ENCODE measurements at places on chromosomes 3 and 15. TPM values are rescaled to one million over a fixed set of nuclear protein-coding genes. Genes with fewer than 3 reads are reported as not detected.

DNA sequence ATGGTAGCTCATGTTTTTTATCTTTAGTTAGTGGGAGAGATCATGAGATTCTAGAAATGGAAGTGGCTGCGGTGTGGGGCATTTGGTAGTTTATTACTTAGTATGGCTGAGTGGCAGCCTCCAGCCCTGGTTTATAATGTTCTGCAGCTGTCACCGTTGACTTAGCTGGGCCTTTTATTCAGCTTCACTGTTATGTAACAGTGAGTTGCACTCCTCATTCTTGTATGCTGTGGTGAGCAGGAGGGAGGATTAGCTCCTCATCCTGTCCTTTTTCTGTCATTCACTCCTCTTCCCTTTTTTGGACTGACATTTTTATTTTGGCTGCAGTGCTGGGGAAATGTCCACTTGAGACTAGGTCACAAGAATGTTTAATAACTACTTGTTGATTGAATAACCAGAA lies 29.5 kb downstream of the RAD54L2 start:
- DNase-seq: no peak

DNA sequence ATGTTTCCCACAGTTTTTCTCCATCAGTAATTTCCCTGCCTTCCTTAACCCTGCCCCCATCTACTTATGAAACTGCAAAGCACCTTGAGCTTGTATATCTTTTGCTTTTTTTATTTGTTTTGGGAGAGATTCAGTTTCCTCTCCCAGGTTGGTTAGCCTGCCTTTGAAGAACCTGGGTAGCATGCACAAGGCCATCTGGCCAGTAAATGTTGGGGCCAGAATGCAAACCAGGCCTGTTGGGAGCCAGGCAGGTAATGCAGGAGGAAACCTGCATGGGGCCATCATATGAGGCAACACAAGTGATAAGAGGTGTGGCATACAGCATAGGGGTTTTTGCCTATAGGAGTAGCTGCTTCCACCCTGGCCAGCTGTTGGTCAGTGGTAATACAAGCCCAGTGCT lies 17.7 kb downstream of the SYNPR start:
- DNase-seq: no peak

GRCh38 chr3:126983276-126983652 lies 349 bp downstream of the PLXNA1 start:
- DNase-seq: no peak

DNA sequence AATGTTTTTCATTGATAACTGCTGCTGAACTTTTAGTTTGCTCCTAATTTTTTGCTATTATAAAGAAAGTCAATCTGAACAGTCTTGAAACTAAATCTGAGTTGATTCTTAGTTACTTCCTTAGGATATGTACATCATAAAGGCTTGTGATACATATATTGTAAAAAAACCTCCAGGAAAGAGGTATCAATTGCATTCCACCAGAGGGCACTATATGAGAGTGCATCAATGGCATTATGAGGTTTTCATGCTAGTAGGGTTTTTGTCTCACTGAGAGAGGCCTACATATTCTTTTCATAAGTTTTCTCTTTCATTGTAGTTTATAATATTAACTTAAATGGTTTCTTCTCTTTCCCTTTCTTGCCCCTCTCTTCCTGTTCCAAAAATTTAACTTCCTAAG lies 46.9 kb downstream of the PIK3R4 start:
- DNase-seq: no peak

DNA sequence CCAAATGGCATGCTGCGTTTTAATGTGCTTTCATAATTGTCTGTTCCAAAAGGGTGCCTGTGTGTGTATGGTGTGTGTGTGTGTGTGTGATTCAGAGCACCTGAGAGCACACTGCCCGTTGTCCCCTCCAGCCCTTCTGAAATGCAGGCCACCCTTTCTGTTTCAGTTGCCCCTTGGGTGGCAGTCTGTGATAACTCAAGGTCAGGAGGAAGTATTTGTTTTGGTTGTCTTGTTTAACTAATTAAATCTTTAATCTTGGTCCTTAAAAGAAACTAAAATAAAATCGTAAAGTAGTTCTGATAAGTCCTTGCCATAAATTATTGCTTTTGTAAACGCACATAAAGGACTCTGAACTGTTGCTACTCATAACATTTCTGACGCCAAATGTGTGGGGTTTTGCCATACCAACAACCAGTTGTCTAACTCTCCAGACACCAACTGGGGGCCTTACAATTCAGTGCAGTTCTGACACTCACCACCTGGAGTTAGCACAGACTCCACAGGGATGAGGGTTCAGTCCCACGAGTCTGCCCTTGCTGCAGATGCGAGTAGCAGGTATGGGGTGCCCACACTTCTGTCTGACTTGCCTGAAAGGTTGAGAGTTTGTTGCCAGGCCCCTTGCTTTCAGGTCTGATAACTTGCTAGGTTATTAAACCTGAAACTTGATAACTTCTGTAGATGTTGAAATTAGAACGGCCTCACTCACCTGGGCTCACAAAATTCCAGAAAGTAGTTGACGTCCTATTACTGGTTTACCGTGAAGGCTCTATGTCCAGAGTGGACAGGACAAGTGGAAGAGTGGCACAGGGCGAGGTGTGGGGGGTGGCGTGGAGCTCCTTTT lies 157.3 kb downstream of the IGF1R start:
- no peak for DNase-seq

DNA sequence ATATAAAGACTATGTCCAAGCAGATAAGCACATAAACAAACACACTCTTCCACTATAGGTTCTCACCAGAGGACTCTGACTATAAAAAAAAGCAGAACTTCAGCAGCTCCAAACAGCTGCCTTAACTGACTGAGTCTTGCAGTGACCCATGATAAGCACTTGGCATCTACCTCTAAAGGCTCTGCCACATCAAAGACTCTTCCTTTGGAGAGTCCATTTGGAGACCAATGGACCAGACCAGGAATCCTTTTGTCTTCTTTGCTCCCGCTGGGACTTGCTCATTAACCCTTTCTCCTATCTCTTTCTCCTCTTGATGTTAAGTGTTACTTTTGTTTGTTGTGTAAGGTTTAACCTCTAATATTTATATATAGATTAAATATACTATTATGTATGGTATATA lies 424.1 kb downstream of the RSL24D1 start:
- no peak for DNase-seq

- DNase-seq: no peak
Measured at GRCh38 chr15:58391088-58391487, 40.7 kb upstream of the LIPC start.

The AKAP13 gene
- 91.2 TPM for polyA plus RNA-seq

Data from renal cortex interstitium (tissue), 15 donors.